ENCODE measurements at places on chromosomes 4 and X.

- DNase-seq: no peak
Observed at GRCh38 chr4:118931786-118932185, 43.1 kb downstream of the SYNPO2 start.

DNA sequence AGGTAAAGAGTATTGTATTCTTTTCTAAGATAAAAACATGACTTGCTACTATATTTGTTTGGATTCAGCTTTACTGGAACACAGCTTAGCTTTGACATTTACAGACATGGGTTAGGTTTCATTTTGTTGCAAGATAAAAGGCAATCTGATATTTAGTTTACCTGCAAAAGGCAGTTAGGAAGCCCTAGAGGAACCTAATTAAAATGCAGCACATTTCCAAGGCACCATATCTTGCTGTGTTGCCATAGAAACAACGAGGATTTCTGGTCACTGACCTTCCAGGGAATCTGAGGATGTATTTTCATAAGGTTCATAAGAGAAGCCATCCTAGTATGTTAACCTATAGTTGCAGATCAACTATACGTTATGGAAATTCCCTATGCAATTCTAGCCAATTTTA is 116.0 kb downstream of the SNCA start:
- DNase-seq: no peak

GRCh38 chr4:188821500-188821899 is 682.3 kb downstream of the TRIML1 start:
- DNase-seq: no peak

GRCh38 chr4:158995965-158996364 is 106.9 kb upstream of the RAPGEF2 start:
- DNase-seq: no peak

- DNase-seq: no peak
Observed at GRCh38 chr4:119523399-119523798, 105.2 kb downstream of the PDE5A start.

Measured in right atrium auricular region (tissue), 2 donors.